Caki2 (cell line): ENCODE measurements at places on chromosomes 2 and 18. TPM values are rescaled to one million over a fixed set of nuclear protein-coding genes. Genes with fewer than 3 reads are reported as not detected.
A peak's percentile ranks its signal among the peaks of the same experiment; 100 is the strongest.

The TMEM247 gene
- total RNA-seq = not detected in 2 replicates

- DNase-seq = no peak
These were observed 122.3 kb upstream of the DDX18 start for GRCh38 chr2:117692001-117692763.

The CYB5A gene
- 25.3 and 37.5 TPM in 2 replicates for total RNA-seq

GRCh38 chr2:191435141-191435540, 189.9 kb downstream of the MYO1B start:
- DNase-seq = no peak

- no peak for DNase-seq
These were observed 124.8 kb downstream of the DYM start for GRCh38 chr18:49335677-49336076.

The GCG gene
- total RNA-seq = not detected in 2 replicates

The TBC1D8 gene
- 37.2 and 49.8 TPM in 2 replicates for total RNA-seq

DNA sequence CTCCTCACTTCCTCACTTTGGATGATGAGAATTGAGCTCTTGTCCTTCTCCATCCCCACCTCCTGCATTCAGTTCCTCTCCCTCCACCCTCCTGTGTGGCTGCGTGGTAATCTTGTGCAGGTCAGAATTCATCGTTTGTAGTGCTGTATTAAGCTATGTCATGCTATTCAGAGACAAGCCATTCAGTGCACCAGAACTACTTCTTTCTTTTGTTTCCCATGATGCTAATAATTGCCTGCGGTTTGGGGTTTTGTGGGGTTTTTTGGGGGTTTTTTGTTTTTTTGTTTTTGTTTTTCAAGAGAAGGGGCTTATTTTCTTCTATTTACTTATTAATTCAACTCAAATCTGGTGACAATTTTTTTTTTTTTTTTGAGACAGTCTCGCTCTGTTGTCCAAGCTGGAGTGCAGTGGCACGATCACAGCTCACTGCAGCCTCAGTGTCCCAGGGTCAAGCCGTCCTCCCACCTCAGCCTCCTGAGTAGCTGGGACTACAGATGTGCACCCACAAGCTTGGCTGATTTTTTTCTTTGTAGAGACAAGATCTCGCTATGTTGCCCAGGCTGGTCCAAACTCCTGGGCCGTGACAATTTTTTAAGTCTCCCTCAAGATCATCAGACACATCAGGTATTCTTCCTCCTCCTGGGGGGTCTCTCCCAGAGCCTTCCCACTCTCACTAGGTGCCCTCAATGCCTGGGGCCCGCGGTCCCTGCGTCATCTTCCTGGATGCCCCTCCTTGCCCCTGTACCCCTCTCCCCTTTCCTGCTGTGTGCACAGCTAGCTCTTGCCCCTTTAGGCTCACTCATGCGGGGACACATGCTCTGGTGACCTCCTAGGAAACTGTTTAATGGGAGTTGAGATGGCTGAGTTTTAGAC, 37.8 kb downstream of the MAL start:
- DNase-seq = no peak

- no peak for DNase-seq
These were observed 120.0 kb downstream of the COL4A4 start for GRCh38 chr2:227043981-227044380.

GRCh38 chr18:23133860-23134779, 1.2 kb upstream of the CABLES1 start:
- DNase-seq = peak; percentile 58

GRCh38 chr18:31252522-31252921, 65.4 kb upstream of the DSG1 start:
- DNase-seq = no peak

DNA sequence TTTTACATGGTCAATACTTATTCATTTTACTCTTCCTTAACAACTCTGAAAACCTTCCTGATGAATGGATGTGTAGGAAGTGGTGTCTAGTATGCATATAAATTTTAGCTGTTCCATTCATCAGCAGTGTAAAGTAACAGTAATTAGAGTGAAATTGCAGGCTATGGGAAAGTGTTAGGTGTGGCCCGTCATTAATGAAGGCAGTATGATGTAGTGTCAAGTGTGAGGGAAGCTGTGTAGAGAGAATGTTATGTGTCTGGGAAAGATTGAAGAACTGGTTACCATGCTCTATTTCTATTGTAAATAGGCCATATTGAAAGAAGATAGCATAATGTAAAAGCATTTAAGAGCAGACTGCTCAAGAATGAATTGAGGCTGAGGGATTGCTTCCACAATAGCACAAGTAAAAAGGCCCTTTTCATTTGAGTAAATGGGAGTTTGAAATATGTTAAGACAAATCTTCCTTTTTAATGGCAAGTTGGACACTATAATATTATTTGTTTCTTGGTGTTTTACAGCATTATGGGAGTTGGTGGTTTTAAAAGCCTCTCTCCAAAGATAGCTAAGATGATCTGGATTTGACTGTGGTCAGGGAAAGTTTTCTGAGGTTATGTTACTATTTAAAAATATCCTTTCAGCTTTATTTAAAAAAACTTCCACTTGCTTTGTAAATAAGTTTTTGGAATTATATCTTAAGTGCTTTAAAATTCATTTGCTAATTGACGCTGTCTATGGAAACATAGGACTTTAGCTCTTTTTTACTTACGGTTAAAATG, 401.0 kb upstream of the ZEB2 start:
- no peak for DNase-seq

DNA sequence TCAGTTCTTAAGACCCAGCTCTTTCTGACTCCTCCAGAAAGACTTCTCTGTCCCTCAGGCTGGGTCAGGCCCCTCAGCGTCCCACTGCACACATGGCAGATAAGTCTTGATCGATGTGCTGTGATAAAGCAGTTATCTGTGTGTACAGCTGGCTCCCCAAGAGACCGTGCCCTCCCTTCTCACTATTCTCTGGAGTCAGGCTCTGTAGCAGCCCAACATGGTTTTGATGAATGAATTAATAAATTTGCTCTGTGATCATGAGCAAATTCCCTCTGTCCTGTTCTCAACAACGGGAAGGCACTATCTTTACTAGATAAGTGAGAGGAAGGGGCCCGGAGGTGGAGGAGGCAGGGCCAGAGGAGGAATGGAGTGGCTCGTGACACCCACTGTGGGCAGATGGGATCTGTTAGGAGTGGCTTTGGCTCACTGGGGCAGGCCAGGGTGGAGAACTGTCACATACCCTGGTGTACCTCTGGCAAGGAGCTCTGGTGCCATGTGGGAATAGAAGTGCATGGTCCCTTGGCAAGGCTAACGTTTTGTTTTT, 48.3 kb downstream of the ZFP36L2 start:
- no peak for DNase-seq

GRCh38 chr2:119531292-119531691, 7.0 kb upstream of the SCTR start:
- no peak for DNase-seq

GRCh38 chr2:232871835-232872736, 2.0 kb downstream of the SNORC start:
- DNase-seq = no peak

DNA sequence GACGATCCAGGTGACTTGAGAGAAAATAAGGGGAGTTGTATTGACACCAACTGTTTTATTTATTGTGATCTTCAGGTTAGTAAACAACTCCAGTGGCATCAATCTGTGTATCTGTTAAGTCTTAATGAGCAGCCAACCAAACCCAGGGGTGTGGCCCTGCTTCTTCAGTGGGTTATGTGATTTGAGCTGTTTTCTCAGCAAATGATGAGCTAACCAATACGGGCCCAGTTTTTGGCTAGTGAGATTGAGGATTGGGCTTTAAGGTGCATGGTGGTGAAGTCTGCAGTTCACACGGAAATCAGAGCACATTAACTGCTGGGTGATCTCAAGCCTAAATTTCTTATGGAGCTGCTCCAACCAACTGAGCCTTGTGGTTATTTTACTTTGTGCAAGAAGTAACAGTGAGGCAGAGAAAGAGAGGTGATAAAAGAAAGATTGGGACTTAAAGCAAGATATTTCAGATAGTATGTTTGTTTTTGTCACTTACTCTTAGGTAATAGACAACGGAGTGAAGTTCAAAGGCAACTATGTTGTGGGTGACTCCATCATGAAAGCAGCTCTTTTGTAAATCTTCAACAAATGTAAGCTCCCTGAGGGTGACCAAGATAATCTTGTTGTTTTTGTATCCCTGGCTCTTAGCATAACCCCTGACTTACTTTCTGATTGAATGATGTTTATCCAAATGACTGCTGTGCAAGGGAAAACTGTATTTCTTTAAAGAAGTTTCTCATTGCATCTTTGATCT, 2.4 kb downstream of the MTCL1 start:
- peak; percentile 77 for DNase-seq

The TOGARAM2 gene
- not detected in 2 replicates for total RNA-seq

DNA sequence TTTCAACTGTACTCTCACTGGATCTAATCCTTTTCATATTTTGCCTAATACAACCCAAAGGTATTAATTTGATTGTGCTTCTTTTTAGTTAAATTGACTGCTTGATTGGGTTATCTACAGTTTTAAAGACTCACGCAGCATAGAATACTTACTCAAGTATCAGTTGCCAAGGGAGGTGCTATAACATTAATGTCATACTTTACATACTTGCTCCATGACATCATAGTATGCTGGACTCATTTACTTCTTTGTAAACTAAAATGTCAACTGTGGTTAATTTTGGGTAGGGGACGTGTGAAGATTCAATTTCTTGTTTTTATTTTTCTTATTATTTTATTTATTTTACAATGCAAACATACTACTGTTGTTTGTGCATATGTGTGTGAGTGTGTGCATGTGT, 716.2 kb upstream of the VRK2 start:
- DNase-seq = peak; percentile 10

The ALK gene
- not detected in 2 replicates for total RNA-seq

GRCh38 chr2:20622296-20622686, 28.6 kb downstream of the HS1BP3 start:
- DNase-seq = no peak

DNA sequence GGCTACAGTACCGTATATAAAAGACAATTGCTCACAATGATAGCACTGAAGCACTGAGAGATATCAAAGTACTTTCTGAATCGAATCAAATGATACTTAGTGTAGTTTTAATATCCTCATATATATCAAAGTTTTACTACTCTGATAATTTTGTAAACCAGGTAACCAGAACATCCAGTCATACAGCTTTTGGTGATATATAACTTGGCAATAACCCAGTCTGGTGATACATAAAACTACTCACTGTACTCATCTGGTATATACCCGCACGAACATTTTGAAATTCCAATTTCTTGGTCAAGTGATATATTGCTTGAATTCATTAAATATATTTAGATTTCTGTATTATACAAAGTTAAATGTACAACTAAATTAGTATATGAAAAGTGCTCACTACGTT, 20.5 kb downstream of the SLC39A6 start:
- no peak for DNase-seq

- DNase-seq = no peak
These were observed 68.0 kb downstream of the RBMS1 start for GRCh38 chr2:160425434-160426151.

GRCh38 chr2:73156539-73157124, 43.9 kb upstream of the RAB11FIP5 start:
- no peak for DNase-seq

- DNase-seq = peak; percentile 15
These were observed 26.6 kb upstream of the LANCL1 start for GRCh38 chr2:210503001-210503623.

DNA sequence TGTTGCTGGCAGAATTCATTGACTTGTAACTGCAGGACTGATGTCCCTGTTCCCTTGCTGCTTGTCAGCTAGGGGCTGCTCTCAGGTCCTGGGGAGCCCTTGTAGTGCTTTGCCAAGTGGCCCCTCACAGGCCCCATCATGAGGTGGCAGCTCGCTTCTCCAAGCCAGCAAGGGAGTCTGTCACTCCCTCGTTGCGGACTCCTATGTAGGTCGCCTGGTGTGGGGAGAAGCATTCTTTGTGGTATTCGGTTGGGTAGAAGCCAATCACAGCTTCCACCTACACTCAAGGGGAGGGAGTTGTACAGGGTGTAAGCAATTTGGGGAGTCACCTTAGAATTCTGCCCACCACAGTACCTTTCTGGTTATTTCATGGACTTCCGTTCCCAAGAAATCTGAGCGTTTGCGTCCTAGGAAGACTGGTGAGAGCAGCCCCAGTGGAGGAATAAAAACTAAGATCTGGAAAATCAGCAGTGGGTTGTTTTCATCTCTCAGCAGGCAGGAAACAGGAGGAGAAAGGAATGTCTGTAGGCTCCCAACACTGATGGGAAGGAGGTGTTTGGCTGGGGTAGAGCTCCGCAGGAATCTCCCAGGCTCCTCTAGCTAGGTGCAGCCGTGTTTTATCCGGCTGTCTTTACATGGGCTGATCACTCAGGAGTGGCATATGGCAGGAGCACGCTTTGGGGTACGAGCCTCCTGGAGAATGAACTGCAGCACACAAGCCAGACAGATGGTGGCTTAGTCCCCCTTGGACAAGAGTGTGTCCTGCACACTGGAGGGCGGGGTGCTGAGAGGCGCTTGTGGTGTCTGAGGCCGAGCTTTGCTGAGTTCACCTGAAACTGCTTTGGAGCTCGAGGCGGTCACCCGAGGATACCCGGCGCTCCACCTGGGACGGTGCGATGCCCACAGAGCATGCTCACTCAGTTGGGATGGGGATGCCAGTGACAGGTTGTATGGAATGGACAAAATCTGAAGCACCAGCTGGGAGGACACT, 58.3 kb downstream of the LDLRAD4 start:
- no peak for DNase-seq

DNA sequence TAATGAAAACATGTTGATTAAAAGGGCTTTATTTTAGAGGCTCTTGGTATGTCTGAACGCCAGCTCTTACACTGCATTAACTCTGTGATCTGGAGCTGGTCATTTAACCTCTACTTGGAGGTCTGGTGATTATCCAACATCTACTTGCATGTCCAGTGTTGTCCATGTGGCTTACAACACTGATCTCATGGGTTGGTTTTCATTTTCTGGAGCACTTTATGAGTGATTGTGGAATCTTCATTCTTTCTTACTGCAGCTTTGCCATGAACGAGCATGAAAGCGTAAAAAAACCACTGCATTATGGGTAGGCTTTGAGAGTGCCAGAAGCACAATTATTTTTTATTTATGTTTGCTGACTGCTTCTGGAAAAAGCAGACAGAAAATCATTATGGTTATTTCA, 4.8 kb downstream of the CCDC195 start:
- no peak for DNase-seq

The ALKAL2 gene
- total RNA-seq = 2.0 TPM in 1 of 2 replicates, not detected in the other

- DNase-seq = no peak
These were observed 60.5 kb upstream of the KLF7 start for GRCh38 chr2:207226243-207226642.

The LRRTM1 gene
- not detected in 2 replicates for total RNA-seq

- no peak for DNase-seq
These were observed 139.1 kb downstream of the VWC2L start for GRCh38 chr2:214549946-214550345.

GRCh38 chr2:23660237-23660636, 266.7 kb downstream of the ATAD2B start:
- DNase-seq = no peak
